ENCODE measurements at places on chromosomes 16 and 17.

- no peak for DNase-seq
Measured at GRCh38 chr17:15483431-15483830, 16.0 kb upstream of the CDRT4 start.

- DNase-seq = peak; percentile 95
Measured at GRCh38 chr16:11629071-11630030, 38.9 kb upstream of the SNN start.

DNA sequence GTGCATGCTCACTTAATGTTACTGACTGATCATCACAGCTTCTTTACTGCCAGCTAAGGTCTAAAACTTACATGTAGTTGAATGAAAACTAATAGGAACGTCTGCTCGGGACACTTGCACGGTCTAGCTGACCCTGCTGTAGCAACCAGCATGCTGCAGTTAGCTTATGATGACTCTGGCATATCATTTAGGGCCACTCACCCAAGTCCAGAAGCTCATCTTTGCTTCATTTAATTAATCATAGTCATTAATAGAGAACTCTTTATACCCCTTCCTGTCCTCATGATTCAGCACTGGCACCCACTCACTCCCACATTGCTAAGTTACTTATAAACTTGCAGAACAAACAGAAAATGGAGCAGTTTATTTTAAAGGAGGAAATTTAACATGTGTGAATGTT, 136.3 kb downstream of the NLK start:
- DNase-seq = no peak

- no peak for DNase-seq
Measured at GRCh38 chr16:84368308-84368996, at the start of gene ATP2C2. Gene ATP2C2, plus strand, starts transcription at chr16:84368538. Its CDS starts 78 bp downstream, at chr16:84368616.

GRCh38 chr16:30870904-30871303, 23.0 kb downstream of the BCL7C start:
- DNase-seq = no peak

DNA sequence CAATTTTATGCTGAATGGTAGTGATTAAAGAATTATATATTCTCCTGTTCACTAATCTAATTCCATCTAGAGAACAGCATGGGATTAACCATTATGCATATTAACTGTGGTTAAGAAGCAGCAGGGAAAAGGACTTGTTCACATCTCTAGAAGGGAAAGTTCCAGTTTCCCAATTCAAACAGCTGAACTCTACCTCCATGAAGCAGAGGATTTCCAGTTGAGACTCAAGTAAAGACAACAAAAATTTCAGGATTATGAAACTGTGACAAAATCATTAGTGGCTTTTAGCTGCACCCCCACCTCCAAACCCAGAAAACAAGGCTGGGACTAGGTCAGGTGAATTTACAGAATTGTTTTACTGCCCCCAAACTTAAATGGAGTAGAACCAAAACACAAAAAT, 73.6 kb downstream of the USP32 start:
- no peak for DNase-seq
